ENCODE measurements at places on chromosomes 2 and 18.

DNA sequence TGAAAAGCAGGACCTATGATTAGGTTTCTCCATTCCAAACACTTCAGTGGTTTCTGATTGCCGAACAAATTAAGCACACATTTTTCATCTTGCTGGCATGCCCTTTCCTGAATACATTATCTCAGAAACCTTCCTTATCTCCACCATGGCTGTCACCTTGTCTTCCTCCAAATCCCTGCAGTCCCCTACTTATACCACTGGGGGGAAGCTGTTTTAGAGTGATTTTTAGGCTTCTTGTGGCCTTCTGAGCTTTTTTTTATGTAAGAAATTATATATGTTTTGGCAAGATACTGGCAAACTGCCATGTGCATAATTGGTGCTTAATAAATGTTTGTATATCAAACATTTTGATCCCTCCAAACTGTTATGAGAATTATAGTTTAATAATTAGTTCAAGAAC, 229.2 kb downstream of the MYT1L start:
- no peak for DNase-seq

DNA sequence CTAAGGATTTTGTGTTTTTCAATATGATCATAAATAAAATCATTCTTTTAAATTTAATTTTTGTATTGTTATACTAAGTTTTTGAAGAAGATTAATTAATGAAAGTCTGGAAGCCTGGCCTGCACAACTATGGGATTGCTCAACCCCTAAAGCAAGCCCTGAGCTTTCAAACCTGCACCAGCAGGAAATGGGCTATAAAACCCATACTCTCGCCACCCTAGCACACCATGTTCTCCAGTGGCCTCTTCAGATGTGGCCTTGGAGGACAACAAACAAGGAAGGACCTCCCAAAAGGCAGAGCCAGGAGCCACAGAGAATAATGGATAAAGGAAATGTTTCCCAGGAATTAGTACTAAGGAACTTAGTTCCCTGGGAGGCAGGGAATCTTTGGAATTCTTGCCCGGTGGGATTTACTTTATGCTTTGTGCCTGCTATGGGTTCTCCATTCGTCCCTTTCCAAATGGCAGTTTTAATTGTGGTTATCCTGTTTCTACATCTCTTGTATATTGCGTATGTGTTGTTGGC, 212.5 kb downstream of the ZFP36L2 start:
- no peak for DNase-seq

- DNase-seq = no peak
These were observed 36.7 kb upstream of the BMP10 start for GRCh38 chr2:68907920-68908253.

DNA sequence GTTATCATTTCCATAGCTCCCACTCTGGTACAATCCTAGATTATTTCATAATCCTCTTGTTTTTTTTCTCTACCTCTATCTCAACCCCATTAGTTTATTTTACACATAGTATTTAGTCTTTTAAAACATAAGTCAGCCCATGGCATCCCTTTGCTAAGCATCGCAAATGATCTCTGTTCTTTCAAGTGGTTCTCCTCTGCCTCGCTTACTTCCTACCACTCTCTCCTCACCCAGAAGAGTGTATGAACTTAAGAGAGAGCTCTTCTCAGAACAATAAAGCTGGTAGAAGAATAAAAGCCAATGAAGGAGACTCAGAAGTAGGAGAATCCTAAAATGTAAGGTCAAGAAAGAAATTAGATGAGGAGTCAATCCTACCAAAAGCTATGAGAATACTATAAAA, 12.2 kb upstream of the ITPRID2 start:
- DNase-seq = no peak

GRCh38 chr2:181850936-181851560, 40.5 kb upstream of the ITPRID2 start:
- DNase-seq = no peak

DNA sequence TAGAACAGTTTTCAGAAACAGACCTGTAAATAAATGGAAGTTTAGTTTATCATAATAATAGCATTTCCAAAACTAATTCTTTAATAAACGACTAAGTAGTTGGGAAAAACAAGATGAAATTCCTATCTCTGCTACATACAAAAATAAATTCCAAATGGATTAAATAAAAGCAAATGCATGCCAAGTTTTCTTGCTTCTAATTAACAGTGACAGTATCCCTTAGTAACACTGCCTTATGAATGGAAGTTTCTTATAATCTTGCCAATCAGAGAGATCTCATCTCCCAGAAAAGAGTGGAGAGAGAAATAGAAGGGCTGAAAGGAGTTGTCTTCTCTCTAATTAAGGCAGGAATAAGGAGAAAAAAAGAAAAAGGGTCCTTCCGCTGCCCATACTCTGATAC, 133.9 kb downstream of the GFPT1 start:
- no peak for DNase-seq

DNA sequence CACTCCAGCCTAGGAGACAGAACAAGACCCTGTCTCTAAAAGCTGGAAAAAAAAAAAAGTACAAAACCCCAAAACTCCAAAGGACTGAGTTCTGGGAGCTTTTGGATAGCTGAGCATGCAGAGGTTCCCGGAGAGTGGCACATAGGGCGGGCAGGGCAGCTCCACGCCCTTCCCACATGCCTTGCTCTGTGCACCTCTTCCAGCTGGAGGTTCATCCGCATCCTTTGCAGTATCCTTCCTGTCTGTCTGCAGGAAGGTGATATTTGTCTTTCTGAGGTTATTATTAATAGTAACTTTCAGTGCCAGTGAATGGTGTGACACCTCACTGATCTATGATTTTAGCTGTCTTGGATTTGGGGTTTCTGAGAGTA, 70.2 kb downstream of the INPP4A start:
- no peak for DNase-seq

DNA sequence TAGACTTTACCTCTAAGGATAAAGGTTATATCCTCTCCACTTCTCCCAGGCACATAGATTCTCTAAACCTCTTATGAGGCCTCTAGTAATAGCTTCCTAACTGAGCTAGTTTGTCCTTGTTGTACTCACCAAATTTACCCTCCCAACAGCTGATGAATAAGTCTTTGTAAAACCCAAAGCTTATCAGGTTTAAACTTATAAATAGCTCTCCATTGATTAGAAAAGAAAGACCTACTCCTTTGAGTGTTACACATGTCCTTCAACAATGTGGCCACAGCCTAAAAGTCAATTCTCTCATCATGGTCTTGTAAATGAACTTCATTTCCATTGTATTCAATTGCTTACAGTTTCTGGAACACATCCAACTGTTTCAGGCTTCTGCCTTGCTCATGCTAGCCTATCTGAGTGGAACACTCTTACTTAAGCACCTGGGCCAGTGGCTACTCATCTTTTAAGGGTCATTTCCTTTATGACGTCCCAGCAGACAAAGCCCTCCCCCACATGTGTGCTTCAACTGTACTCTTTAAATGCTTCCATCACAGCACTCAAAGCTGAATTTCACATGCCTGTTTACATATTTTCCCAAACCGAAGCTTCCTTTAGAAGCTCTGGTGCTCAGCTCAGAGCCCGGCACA, 131.6 kb downstream of the CDH2 start:
- DNase-seq = no peak

- DNase-seq = no peak
These were observed 61.4 kb downstream of the SOS1 start for GRCh38 chr2:39059366-39059952.

GRCh38 chr18:60935041-60935910, 398.0 kb upstream of the CDH20 start:
- no peak for DNase-seq

DNA sequence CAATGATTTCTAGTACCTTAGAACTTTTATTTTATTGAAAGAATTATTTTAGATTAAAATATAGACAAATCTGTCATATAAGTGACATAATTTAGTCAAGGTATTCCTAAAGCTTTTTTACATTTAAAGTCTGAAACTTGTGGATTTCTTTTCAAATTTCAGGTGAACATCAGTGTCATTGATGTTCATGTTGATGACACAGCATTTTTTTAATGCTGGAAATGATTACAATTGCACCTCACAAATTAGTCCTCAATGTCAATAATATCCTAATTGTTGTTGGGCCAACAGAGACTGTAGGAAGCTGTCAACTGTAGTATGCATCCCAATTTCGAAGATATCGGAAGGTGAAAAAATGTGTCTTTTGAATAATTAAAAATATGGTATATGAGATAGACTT, 214.4 kb upstream of the ARL4C start:
- DNase-seq = no peak

DNA sequence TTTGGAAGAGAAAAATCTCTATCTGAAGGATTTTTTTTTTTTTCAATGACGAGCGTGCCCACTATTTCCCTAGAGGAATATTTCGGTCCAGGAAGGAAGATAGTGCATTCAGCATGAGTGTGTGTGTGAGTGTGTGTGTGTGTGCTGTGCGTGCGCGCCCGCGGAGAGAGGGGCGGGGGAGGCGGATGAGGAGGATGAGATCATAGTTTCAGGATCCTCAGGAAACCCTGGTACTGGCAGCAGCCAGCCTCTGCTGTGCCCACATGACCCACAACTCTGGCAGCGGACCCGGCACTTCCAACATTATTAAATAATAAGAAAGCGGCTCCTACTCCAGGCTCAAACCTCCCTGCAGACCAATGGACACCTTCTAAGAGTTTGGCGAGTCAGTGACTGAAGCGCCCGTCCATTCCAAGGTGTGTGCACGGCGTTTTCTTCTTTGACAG, 217.0 kb upstream of the DTNA start:
- DNase-seq = no peak

GRCh38 chr18:69725009-69725408, 222.7 kb downstream of the CD226 start:
- DNase-seq = no peak

All from activated gamma-delta T cell treated with Interleukin-2 at 50 U/mL for 16 hours (primary cell).